ENCODE measurements at places on chromosomes 4 and X.
A peak's percentile ranks its signal among the peaks of the same experiment; 100 is the strongest.

- DNase-seq = no peak
These were observed 138.7 kb downstream of the F11 start for GRCh38 chr4:186404562-186405134.

DNA sequence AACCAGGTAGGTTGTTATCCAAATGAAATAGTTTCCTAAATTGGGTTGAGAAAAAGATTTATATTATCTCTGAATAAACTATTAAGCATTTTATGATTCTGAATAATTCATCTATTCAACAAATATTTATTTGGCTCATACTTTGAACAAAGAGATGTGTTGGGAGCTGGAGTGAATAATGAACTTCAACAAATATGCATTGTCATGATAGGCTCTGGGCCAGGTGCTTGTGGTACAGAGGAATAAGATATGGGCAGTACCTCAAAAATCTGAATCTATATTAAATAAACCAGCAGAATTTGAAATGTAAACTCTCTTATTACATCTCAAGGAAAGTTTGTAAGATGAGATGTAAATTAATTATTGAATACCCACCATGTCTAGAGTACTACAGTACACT, 75.7 kb upstream of the DCLK2 start:
- no peak for DNase-seq

- no peak for DNase-seq
These were observed 30.2 kb upstream of the CYP4V2 start for GRCh38 chr4:186161138-186161537.

GRCh38 chr4:139633195-139633594, 32.4 kb upstream of the MGST2 start:
- no peak for DNase-seq

GRCh38 chr4:86099348-86099747, 260.5 kb downstream of the MAPK10 start:
- no peak for DNase-seq

GRCh38 chrX:87078231-87078630, 439.4 kb upstream of the KLHL4 start:
- no peak for DNase-seq

GRCh38 chr4:119543187-119543586, 85.4 kb downstream of the PDE5A start:
- no peak for DNase-seq

- DNase-seq = no peak
These were observed 48.4 kb downstream of the IL15 start for GRCh38 chr4:141684785-141685184.

DNA sequence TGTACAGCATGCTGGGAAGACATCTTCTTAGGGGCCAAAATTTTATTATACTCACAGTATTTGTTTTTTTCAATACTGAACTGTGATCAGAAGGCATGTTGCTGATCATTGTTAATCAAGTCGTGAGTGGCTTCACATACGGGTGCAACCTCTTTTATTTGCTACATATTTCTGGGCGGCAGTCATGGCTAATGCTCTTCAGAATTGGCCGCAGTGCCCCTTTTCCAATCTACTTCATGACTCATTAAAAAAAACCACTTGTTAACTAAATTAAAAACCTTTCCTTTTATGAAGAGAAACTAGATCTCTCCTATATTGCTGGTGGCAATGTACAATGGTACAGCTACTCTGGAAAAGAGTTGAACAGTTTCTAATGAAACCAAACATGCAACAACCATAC, 101.5 kb upstream of the C1GALT1C1 start:
- no peak for DNase-seq

GRCh38 chr4:138259271-138259670, 17.1 kb upstream of the SLC7A11 start:
- no peak for DNase-seq

DNA sequence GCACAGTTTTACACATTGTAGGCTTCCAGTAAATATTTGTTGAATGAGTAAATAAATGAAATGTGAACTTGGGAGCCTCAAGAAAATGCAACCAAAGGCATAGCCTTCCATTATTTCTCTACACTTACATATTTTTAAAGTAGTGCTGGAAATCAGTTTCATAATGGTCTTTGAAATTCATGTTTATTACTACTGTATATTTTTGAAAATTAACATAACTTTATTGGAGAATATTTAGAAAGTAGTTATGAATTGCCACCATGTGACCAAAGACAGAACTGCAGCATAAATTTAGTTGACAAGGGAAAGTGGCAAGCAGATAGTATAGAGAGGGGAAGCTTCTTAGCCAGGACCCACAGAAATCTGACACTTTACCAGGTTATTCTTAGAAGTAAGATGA, 6.4 kb downstream of the TCEAL8 start:
- no peak for DNase-seq

DNA sequence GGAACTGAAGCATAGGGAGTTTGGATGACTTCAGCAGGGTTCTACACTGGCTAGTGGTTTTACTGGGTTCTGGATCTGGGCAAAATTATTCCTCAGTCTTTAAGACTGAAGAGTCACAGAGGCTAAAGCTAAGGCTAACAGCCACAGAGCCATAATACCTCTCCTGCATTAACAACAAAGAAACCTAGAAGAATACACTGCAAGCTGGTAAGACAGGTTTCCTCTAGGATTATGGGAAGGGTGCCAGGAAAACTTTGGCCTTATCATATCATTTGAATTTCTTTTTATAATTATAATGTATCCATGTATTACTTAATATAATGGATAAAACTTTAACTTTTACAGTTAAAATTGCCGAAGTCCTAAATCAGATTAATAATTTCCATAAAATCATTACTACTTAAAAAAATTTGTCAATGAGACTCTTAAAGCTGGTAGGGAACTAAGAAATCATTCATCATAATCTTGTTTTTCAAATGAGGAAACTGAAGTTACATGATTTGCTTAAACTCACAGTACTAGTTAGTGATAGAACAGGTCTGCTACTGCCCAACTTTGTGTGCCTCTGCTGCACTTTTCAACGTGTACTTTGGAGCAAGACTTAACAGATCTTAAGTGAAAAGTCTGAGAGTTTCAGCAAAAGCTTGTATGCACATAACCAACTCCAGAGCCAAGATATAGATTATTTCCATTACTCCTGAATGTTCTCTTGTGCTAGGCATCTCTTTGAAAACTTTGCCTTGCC, 24.2 kb upstream of the PGRMC2 start:
- DNase-seq = no peak

GRCh38 chr4:184064877-184065276, 152.8 kb downstream of the ENPP6 start:
- no peak for DNase-seq

DNA sequence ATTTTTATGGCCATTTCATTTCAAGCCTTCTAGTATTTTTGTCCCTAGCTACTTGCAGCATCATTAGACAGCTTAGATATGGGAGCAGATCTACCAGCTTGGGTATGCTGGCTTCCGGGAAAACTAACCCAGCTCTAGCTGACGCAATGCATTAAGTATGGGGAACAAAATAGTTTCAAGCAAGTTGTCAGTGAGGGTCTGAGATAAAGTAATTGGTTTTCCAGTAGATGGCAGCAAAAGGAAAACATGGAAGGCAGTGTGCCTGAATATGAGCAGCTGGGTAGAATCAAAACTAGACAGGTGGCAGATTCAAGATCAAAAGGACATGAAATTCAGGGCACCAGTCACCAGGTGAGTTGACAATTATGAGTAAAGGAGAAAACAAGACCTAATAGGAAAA, 340.9 kb upstream of the CTSO start:
- DNase-seq = no peak

GRCh38 chrX:71214604-71215337, 8.3 kb upstream of the GJB1 start:
- DNase-seq = no peak

DNA sequence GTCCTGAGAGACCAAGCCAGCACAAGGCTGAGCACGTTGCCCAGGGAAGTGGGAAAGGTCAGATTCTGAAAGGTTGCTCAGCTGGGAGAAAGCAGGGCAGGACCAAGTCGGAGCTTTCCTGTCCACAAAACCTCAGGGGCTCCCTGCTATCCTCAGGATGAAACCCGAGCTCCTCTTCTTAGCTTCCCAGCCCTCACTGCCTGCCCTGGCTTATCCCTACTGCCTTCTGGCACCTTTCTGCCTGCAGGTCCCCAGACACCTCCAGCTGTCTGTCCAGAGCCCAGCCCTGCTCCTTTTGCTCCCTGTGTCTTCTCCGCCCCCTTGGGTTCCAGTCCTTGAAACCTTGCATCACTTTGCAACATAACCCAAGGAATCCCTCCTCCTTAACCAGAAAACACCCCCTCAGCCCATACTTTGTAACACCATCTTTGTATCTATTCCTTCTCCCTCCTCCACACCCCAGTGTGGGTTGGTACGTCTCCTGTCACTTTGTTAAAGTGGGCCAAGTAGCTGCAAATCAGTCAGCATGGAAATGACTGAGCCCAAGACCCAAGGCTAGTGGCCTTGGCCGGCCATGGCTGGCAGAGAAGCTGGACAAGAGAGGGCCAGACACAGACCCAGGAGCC, 20.0 kb upstream of the PRRG3 start:
- DNase-seq = no peak

DNA sequence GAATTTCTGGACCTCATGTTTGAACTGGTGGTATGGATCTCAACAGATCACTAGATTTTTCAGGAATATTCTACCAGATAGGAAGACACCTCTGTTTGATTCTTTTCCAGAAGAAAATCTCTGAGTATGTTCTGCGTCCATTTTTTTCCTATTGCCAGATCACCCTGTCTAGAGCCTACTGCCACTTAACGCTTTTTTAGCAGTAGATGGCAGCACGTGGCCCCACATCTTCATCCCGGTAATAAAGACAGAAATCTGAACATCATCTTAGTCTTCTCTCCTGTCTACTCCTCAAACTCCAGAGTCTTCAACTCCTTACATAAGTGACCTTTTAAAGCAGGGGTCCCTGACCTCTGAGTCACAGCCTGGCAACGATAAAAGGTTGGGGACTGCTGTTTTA, 184.7 kb downstream of the TMA16 start:
- no peak for DNase-seq

- DNase-seq = peak; percentile 83
These were observed 3.1 kb upstream of the GRPEL1 start for GRCh38 chr4:7070729-7071511.

DNA sequence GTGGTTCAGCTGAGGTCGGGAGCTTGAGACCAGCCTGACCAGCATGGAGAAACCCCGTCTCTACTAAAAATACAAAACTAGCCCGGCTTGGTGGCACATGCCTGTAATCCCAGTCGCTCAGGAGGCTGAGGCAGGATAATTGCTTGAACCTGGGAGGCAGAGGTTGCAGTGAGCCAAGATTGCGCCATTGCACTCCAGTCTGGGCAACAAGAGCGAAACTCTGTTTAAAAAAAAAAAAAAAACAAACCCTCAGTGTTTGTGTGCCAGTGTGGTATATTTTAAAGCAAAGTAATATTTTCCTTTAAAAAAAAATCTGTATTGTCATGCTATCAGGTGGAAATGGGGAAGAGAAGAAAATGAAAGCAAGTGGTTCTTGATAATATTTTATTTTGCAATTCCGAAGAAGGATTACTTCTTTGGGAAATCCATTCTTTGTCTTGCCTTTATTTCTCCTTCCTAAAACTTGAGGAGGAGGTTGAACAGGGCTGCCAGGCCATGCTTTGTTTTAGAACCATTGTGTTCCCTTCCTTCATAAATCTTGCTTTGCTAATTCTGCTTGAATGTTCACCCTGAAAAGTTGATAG, 14.4 kb downstream of the ALG13 start:
- DNase-seq = no peak

GRCh38 chr4:61067381-61067780, 132.7 kb upstream of the ADGRL3 start:
- no peak for DNase-seq

DNA sequence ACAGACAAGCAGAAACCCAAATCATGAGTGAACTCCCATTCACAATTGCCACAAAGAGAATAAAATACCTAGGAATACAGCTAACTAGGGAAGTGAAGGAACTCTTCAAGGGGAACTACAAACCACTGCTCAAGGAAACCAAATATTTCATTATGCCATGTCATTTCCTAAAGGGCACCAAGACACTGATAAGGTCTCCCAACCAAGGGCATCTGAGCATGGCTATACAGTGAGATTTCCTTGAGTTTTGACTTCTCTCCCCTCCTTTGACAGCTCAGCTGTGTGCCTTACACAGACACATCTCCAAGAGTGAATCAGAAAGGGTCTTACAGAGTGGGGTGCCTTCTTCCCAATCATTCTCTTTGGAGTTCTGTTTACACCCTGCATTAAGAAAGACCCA, 40.4 kb downstream of the PCDH7 start:
- no peak for DNase-seq
